ENCODE measurements at places on chromosomes 16 and 17.

GRCh38 chr16:56607109-56607618 lies 1.2 kb upstream of the MT2A start:
- DNase-seq, result peak; percentile 99

GRCh38 chr17:2266045-2266864 lies 37.3 kb downstream of the SMG6 start:
- no peak for DNase-seq

- DNase-seq, result no peak
These were observed 16.1 kb downstream of the ZNF469 start for GRCh38 chr16:88398874-88399178.

- DNase-seq, result peak; percentile 87
These were observed 1.4 kb downstream of the EIF5A start for GRCh38 chr17:7308625-7309433.

GRCh38 chr17:47733047-47733673 lies at the start of gene TBX21:
TSS of gene TBX21 (plus strand) at chr17:47733236. CDS start at chr17:47733455, 219 bp downstream.
- no peak for DNase-seq

Measured in MCF 10A (cell line).